ENCODE measurements at places on chromosomes 16 and 17.

GRCh38 chr17:58184986-58185761 lies 7.4 kb upstream of the EPX start:
- DNase-seq = no peak
- H3K4me1 ChIP-seq = no peaks in the 10 kb centered on the region
- no peaks in the 10 kb centered on the region for H3K27me3 ChIP-seq
- no peaks in the 10 kb centered on the region for H3K36me3 ChIP-seq
- no peak overlapping the region for H3K27ac ChIP-seq

GRCh38 chr16:81564421-81564911 lies 119.9 kb downstream of the CMIP start:
- no peak overlapping the region for H3K27ac ChIP-seq
- DNase-seq = no peak

DNA sequence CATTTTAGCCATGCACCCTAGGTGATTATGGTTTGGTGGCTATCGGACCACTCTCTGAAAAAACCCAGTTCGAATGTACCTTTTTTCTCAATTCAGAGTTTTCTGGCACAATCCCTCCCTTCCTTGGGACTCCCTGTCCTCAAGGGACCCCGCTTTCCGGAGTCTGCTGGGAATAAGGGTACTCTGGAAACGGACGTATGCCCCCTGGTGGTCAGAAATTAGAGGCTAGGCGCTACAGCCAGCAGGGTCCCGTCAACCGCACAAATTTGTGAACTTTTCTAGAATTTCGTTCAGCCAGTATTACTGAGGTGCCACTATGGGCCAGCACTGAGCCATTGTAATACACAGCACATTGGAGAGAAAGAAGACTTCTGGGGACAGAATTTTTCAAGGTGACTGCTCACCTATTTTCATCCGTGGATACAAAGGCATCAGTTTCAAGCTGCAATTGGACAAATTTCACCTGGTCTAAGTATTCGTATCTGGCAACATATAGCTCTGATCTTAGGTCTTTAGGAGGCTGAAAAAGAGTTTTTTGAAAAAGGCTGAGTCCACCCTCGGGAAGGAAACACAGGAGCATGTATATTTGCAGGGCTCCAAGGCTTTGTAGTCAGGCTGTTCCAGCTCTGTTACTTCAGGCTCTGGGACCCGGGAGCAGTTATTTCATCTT lies 27.1 kb upstream of the CRYBA1 start:
- peak; percentile 89 for DNase-seq
- no peaks in the 10 kb centered on the region for H3K36me3 ChIP-seq
- H3K27me3 ChIP-seq = no peaks in the 10 kb centered on the region

GRCh38 chr16:11076259-11077018 lies 132.1 kb downstream of the CLEC16A start:
- H3K27me3 ChIP-seq = no peaks in the 10 kb centered on the region
- no peak for DNase-seq
- H3K4me3 ChIP-seq = no peak overlapping the region
- H3K36me3 ChIP-seq = no peaks in the 10 kb centered on the region
- peak overlapping the region; percentile 86 for H3K27ac ChIP-seq

Measured in ascending aorta (tissue), 2 donors.